ENCODE measurements at places on chromosomes 1 and 21.

GRCh38 chr1:77834771-77835334 lies 53.6 kb upstream of the NEXN start:
- no peak for DNase-seq

DNA sequence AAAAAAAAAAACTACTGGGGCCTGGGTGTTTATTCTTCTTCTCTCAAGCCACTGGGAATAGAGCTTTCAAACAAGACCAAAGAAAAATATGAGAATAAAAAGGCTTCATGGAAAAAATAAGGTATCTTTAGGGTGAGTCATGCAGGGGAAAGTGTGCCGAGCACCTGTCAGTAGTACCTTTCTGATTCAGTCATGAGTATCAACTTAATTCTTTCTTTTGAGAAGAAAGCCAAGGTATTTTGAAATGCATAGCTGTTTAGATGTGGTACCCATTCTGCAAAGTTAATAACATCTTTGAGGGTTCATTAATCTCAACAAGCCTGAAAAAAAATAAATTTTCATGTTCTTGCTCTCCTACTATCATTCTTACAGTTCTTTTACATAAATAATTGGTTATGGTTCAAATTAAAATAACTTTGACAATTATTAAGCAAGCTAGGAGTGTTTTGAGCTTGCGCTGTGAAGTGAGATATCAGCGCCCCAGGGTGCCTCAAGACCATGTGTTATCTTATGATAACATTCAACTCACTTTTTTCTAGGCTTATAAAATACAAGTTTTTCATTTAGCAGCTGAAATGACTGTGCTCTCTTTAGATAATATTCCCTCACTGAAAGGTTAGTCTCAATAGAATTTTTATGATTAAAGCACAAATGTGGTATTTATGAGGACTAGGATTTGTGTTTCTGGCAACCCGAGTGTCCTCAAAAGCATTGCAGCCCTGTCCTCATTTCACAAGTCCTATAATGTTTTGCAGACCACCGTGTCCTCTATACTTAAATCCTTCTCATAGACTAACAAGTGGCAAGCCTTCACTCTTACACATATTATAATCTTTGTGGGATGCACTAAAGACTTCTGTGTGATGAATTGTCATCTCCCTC lies 138.6 kb downstream of the SLC44A5 start:
- peak; percentile 84 for DNase-seq

- no peak for DNase-seq
Measured at GRCh38 chr21:26351661-26352060, 181.1 kb upstream of the APP start.

DNA sequence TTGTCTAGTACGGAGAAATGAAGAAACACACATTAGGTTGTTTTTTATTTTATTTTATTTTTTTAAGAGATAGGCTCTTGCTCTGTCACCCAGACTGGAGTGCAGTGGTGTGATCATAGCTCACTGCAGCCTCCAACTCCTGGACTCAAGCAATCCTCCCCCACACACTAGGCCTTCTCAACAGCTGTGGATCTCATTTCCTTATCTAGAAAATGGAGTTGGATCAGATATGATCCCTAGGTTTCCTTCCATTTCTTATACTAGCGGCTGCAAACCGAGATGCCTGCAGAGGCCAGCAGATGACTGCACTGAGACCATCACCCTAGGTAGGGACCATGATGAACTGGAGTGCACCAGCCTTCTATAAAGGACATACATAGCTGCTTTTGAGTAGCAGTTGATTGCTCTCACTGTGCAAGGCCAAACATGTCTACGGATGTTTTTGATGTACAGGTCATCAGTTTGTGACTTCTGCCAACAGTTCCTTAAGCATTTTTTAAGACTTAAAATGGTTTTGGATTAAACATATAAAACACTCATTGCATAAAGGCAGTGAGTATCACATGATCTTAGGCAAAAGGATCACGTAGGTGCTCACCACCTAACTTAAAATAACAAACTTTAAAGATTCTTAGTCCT lies 11.4 kb upstream of the KLHL12 start:
- peak; percentile 32 for DNase-seq

DNA sequence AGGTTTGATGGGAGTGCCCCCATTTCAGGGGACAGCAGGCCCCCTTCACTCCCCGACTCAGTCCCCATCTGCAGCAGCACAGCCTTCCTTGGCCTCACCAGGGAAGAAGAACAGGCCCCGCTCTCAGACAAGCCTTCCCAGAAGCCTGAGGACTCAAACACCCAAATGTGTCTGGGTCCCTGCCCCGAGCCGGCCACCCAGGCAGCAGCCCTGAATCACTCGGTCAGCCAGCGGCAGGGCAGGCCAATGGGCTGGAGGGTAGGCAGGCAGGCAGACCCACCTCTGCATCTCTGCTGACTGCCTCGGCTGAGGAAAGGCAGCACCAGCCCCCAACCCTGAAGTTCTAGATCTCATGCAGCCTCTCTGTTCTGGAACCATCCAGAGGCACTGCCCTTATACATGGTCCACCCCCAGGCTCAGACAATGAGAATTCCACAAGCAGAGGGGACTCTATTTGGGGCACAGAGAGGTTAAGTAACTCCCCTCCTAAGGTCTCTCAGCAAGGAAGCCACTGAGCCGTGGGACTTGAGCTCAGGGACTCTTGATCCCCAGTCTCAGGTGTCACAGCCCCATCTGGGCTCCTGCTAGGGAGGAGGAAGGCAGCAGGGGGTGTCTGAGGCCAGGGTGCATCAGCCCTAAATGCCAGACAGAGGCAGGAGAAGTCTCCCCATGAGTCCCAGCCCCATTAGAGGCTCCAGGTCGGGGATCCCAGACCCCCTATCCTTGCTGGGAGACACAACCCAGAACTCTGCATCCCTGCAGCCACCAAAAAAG lies 33.2 kb upstream of the RUNX3 start:
- DNase-seq = no peak
